Stimulated activated CD4-positive, alpha-beta T cell treated with anti-CD3 and anti-CD28 coated beads, Interleukin-15, amount 100 ng/mL, for 1 hour (primary cell): ENCODE measurements at places on chromosomes 6 and 20.

GRCh38 chr6:119200512-119201175 lies 122.2 kb upstream of the FAM184A start:
- no peak for DNase-seq

GRCh38 chr20:19841740-19842139 lies 83.7 kb downstream of the RIN2 start:
- DNase-seq, result no peak

- no peak for DNase-seq
Measured at GRCh38 chr20:60553095-60553494, 594.9 kb downstream of the CDH26 start.

GRCh38 chr6:112030206-112030960 lies 23.5 kb upstream of the CCN6 start:
- no peak for DNase-seq

DNA sequence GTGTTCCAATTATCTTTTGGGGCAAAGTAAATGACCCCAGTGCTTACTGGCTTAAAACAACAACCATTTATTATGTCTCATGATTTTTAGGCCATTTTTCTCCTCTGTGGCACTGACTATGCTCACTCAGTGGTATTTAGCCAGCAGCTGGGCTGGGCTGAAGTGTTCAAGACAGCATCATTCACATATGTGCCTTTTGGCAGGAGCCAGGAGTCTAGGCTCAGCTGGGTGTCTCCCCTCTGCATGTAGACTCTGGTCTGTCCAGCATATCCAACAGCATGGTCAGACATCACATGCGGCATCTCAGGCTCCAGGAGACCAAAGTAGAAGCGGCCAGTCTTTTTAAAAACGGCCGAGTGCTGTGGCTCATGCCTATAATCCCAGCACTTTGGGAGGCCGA lies 120.3 kb upstream of the TOP1 start:
- DNase-seq, result no peak

GRCh38 chr20:51017251-51017650 lies 5.7 kb downstream of the KCNG1 start:
- no peak for DNase-seq

DNA sequence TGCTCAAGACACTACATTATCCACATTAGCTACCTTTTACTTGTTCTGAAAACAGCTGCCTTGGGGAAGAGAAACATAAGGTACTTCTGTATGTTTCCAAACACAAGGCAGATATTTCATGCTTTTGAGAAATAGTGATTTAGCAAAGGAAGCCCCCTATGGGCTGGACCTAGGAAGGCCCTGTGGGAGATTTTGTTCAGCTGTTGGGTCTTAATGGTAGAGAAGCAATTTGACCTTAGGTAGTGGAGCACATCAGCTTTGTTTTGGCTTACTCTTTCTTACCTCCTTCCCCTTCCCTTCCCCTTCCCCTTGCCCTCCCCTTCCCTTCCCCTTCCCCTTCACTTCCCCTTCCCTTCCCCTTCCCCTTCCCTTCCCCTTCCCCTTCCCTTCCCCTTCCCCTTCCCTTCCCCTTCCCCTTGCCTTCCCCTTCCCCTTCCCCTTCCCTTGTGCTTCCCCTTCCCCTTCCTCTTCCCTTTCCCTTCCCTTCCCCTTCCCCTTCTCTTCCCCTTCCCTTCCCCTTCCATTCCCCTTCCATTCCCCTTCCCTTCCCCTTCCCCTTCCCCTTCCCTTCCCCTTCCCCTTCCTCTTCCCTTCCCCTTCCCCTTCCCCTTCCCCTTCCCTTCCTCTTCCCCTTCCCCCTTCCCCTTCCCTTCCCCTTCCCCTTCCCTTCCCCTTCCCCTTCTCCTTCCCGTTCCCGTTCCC lies 84.6 kb downstream of the ANKS1A start:
- DNase-seq, result no peak

DNA sequence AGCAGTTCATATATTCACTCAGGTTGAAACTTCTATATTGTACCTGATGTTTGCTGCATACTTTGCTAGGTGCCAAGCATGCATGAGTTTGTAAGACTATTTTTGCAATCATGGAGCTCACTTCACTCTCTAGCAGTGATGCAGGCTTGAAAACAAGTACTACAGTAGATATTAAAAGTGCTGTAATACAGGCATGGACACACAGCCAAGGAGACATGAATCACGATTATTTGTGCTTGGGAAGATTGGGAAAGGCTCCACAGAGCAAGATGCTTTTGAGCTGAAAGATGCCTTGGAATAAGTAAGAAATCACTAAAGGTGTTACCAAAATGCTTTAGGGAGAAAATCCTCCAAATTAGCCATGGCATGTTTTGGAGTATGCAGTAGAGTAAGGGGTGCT lies 427.4 kb downstream of the UTRN start:
- no peak for DNase-seq

DNA sequence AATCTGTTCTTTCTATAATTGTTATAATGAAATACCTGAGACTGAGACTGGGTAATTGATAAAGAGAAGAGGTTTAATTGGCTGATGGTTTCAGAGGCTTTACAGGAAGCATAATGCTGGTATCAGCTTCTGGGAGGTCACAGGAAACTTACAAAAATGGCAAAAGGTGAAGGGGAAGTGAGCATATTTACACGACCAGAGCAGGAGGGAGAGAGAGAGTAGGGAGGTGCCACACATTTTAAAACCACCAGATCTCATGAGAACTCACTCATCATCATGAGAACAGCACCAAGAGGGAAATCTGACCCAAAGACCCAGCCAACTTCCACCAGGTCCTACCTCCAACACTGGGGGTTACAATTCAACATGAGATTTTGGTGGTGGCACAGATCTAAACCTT lies 2.6 kb upstream of the SIRPB1 start:
- no peak for DNase-seq

DNA sequence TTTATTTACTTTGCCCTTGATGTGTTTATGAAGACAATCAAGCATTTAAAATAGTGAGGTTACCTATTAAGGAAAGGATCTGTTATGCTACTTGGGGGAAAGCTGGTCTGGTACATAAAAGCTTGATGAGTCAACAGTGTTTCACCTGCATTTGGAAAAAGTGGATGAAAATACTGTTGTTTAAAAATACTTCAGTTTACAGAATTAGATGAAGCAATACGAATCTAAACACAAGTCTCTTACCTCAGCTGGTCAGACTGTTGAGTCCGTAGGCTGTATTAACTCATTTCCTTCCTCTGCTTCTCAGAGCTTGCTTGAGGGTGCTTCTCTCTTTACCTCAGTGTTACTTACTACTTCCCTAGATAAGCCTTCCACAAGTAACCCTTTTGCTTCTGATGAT lies 36.1 kb downstream of the NKX2-4 start:
- DNase-seq, result no peak

DNA sequence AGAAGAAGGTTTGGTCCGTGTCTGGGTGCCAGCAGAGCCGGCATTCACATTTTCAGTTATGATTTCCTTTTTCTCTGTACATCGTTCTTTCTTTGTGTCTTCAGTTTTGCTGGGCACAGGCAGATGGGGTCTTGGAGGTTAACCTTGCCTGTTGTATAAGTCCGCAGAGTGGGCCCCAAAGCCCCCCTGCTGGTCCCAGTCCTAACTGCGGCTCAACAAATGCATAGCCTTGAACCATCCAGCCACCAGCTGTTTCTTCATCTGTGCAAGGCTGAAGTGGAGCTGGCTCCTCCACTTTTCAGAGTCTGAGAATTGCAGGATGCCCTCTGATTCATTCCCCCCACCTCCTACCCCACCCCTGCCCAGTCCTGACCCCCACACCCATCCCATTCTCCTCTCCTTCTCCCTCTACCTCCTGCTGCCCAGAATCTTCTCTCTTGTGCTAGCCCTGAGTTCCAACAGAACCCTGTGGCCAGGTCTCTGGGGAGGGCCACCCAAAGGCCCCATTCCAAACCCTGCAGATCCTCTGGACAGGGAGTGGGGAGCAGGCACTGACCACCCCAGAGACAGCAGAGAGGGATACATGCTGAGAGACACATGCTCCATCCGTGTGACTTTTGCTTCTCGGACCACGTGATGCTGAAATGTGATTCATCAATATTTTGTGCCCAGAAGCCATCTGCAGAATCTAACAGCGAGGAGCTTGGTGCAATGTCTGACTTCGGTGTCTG lies 386.5 kb upstream of the SULF2 start:
- DNase-seq, result no peak

DNA sequence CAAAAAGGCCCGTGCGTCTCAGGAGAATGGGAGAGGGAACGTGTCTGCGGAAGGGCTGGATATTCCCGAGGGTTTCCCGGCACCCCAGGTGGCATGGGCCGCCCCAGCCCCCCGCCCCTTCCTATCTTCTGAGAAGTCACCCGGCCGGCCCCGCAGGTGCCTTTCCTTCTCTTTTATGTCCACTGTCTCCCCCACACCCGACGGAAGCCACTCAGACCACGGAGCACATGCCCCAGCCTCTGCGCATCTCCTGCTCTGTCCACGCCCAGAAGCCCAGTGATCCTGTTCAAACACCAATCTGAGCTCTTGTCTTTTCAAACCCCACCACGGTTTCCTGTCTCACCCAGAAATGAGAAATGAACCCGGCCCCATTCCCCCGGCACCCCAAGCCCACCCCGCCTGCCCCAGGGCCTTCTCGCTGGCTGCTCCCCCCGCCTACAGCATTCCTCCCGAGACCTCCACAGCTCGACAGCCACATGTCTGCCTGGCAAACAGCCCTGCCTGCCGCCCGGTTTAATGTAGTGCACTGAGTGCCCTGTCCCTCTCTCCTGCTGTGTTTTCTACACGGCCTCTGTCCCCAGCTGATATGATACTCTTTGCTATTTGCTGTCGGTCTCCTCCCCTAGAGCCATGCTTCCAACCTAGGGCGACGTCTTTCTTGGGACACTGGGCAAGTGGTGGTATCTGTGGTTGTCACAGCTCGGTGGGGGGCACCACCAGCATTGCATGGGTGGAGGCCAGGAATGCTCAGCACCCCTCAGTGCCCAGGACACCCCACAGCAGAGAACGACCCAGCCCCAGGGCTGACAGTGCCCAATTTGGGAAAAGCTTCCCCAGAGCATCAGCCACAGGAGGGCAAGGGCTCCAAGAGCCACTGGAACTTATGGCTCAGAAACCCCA lies 182.7 kb downstream of the TAF4 start:
- no peak for DNase-seq

GRCh38 chr6:67287566-67287965 lies 1347.5 kb upstream of the ADGRB3 start:
- DNase-seq, result no peak

GRCh38 chr20:23570178-23570760 lies 2.0 kb upstream of the CST9L start:
- DNase-seq, result no peak

DNA sequence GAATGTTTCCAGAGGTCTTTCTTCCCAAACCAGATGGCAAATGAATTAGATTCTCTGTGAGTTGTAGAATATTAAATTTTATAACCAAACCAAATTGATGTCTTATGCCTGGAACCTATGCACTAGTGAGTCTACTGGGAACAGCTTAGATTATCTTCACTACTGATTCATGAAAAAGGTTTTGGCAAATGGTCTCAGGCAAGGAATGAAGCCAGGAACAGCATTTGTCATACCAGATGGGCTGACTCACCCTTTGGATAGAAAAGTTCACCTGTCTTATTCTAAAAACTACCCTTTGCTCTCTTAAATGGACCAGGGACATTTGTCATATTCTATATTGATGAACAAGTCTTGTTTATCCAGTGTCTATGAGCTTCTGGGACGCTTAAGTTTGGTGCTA lies 135.4 kb upstream of the ECI2 start:
- DNase-seq, result no peak

DNA sequence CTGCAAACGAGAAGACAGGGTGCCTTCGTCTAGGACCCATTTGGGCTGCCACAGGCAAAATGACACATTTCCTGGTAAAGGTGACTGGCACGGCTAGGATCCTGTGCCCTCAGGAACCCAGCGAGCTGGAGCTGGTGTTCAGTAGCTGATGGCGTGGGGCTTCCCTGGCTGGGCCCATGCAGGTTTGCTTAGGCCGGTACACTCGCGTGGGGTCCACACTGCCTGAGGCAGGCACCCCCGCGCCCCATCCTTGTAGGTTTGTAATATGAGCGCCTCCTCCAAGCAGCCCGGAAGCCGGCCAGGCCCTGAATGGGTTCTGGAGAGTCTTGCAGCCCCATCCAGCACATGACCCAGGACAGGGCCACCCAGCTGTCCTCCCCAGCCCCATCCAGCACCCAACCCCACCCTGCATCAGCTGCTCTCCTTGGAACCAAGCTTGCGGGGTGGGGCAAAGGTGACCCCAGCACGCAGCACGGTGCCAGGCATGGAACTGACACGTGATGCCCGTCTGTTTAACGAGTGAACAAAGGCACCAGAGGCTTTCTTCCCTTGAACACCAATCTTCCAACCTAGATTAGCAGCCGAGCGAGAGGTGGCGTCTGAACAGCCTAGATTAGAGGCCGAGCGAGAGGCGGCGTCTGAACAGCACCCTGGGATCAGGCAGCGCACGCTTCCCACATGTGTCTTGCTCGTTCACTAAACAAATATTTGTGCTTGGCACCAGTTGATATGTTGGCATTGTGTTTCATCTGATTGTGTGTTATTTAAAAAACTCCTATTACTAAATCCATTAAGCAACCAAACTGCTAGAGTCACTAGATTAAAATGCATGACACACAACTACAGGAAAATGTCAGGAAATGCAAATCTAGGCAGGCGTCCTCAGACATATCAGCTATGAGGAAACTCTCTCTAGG lies 112.1 kb downstream of the DLL1 start:
- DNase-seq, result no peak

DNA sequence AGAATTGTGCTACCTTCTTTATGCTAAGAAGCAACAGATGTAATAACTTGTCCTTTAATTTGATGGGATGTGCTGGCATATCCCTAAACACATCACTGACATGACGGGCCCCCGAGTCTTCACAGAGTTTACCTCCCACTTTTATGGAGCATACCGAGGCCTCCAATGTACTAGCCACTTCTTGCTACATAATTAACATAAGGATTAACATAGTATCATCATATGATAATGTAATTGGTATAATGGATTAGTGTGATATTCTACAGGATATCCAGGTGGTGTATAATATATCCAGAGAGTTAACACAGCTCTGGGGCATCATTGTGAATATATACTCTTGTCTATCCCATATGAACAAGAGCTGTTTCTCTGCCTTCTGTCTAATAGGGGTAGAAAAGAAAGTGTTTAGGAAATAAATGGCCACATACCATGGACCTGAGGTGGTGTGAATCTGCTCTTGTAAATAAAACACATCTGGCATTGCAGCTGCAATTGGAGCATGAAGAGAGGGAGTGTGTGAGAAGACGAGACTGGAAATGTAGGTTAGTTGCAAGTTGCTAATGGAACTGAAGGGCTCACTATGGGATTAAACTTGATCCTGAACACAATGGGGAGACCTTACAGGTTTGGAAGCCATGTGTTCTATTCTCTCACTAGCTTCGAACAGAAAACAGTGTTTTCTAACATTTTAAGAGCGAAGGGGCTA lies 102.3 kb downstream of the IYD start:
- no peak for DNase-seq

- DNase-seq, result no peak
Measured at GRCh38 chr20:25706793-25707192, 10.1 kb upstream of the ZNF337 start.

- DNase-seq, result peak; percentile 33
Measured at GRCh38 chr6:138517635-138518034, 18.3 kb upstream of the NHSL1 start.
